Ovary (tissue), 10 donors: ENCODE measurements at places on chromosomes 4 and X.

DNA sequence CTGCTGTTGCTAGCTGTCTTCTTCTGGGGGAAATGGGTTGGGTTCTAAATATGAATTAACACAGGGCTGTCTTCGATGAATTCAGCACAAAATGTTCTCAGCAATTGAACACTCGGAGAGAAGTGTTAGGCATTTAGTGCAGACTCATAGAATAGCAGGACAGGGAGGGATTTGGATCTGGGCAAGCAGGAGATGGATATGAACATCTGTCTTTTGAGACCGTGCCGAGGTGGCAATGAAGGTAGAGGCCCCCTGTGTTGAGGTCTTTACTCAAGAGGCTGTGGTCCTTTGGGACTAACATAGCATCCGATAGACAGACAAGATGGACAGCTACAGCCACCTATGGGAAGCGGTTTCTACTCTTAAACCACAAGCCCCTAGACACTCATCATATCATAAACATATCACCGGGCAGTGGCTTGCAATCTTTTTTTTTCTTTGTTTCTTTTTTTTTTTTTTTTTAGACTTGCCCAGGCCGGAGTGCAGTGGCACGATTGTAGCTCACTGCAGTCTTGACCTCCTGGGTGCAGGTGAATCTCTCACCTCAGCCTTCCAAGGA lies 6.7 kb downstream of the CD99 start:
- DNase-seq: no peak

DNA sequence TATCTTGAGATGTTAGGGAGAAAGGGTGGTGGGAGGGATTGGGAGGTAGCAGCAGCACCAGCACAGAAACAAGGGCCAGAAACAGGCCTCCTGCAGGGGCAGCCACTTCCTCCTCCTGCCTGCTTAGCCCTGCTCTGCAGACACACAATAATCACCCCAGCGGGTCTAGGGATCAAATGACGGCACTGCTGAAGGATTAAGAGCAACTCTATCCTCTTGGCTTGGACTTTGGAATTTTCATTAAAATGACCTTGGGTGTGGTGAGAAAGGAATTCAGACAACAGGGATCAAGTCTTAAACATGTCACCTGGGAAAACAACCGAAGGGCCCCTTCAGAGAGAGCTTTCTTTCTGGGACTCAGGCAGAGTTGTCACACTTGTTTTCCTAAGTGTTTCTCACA lies 353.4 kb downstream of the SPRY1 start:
- DNase-seq: no peak

DNA sequence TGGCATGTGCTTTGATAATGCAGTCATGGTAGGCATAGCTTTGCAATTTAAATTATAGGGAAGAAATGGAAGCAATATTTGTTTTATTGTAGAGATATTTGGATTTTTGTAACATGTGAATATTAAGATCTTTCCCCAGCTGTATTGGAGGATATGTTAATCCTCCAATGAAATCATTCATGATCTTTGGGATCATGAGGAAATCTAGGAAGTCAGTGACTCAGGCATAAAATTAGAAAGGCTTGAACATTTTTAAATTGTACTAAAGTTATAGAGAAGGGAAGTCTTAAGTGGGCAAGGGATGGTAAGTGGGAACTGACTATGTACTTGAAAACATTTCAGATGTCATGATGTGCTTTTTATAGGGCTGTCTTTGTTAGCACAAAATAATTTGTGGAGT lies 46.8 kb downstream of the FIP1L1 start:
- DNase-seq: no peak

DNA sequence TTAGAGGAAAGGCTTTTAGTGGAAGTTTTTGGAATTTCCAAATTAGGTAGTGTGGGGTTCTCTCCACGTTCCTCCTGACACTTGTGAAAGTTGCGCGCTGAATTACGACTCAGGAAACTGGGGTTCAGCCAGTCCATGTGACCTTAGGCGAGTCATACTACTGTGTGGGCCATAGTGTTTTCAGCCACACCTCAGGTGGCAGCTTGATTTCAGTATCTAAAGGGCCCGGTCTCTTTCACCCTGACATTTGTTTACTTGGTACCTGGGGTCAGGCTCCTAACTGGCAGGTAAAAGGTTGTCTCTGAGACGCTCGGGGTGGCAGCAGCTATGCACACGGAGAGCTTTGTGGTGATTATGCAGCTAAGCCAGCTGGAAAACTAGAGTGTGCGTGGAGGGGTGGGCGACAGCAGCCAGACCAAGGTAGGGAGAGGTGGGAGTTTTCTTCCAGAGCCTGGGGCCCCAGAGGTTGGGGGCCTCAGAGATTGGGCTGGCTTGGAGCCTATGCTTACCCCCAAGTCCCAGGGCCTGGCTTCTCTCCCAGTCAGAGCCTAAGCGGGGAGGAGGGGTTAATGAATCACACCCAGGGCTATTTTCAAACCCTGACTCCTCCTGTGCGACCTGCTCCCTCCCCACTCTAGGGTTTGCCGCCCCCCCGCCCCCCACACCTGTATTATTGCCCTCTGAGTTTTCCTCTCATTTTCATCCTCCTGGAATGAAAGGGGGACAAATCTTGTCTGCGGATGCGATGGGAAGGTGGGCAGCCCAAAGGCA lies 47.2 kb downstream of the STARD8 start:
- no peak for DNase-seq

DNA sequence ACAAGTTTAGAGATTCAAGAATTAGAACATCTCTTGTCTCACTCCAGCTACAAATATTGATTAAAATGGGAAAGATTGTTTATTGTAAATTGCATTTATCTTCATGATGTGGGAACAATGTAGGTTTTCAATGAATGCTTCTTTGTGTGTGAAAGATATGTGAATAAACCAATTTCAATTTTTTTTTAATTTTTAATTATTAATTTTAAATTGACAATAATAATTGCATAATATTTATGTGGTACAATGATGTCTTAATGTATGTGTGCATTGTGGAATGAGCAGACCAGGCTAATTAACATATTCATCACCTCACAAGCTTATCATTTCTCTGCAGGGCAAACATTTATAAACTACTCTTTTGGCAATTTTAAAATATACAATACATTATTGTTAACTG lies 281.1 kb downstream of the RAPGEF2 start:
- no peak for DNase-seq
